Activated gamma-delta T cell treated with Interleukin-2 at 50 U/mL for 16 hours (primary cell): ENCODE measurements at places on chromosomes 13 and 19.

- no peak for DNase-seq
These were observed 548.2 kb downstream of the GPC5 start for GRCh38 chr13:91946498-91947070.

GRCh38 chr13:46761174-46761573, 35.8 kb downstream of the ESD start:
- no peak for DNase-seq

GRCh38 chr13:110423689-110424302, 116.7 kb downstream of the COL4A2 start:
- no peak for DNase-seq

DNA sequence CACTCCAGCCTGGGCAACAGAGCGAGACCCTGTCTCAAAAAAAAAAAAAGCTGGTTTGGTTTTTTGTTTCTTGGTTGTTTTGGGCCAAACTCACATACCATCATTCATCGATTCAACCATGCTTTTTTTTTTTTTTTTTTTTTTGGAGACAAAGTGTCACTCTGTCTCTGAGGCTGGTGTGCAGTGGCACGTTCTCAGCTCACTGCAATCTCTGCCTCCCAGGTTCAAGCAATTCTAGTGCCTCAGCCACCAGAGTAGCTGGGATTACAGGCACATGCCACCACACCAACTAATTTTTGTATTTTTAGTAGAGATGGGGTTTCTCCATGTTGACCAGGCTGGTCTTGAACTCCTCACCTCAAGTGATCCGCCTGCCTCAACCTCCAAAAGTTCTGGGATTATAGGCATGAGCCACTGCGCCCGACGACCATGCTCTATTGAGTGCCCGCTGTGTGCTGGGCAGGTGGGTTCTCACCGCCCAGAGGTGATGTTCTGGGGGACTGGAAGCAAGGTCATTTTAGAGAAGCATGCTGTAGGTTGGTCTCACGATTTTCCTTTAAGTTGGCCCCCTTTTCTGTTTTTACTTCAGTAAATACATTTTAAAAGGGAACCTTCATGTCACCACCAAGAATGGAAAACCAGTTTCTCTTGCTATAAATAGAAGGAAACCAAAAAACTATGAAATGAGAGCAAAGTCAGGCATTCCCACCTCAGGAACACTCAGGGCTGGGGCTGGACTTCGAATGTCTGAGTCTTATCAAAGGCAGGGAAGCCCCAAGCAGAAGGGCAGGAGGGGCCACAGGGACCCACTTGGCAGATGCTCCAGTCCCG, 8.3 kb upstream of the JUND start:
- no peak for DNase-seq

- no peak for DNase-seq
These were observed 14.1 kb upstream of the FRY start for GRCh38 chr13:32017474-32017873.

DNA sequence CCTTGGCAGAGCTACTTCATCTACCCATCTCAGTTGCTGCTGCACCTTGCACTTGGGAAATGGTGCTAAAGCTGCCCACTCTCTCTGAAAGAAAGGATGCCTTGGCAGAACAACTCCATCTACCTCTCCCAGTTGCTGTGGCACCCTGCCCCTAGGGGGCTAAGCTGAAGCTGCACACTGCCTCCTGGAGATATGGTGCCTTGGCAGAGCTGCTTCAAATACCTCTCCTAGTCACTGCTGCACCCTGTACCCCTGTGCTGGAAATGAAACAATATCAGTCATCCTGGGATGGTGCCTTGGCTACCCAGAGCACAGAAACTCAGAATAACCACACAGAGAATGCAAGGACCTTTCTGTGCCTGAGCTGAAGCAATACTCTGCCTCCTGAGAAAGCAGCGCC, 615.8 kb downstream of the DIAPH3 start:
- DNase-seq: no peak

DNA sequence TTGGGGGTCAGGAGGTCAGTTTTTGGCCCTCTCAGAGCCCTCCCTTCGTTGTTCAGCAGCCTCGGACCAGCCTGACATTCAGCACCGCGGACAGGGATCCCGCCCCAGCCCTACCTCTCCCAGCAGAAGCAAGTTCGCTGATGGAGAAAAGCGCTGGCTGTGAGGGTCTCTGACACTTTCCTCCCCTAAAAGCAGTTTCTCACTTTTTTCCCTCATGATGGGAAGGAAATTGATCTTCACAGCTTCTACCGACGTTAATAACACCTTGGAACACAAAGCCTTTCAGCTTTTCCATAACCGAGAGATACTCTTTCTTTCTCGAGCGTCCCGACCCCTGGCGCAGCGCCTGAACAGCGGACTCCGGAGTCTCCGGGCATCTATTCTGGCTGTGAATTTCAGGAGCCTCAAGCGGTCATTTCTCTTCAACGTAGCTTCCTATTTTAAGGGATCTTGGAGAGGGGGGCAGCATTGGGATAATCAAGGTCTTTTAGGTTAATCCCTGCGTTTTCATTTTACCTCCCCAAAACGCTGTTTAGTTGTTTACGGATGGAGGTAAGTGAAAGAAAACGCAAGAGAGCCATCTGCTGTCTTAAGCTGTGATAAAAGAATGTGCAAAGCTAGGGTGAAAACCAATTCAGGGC, 467.2 kb downstream of the ITGBL1 start:
- no peak for DNase-seq

- no peak for DNase-seq
These were observed 161.8 kb downstream of the DIAPH3 start for GRCh38 chr13:60001889-60002288.

- no peak for DNase-seq
These were observed 86.7 kb downstream of the ZAR1L start for GRCh38 chr13:32228330-32229041.

- DNase-seq: no peak
These were observed 16.7 kb upstream of the POSTN start for GRCh38 chr13:37615276-37615675.

GRCh38 chr19:4367781-4368127, 24.4 kb downstream of the MPND start:
- DNase-seq: no peak
